ENCODE measurements at places on chromosomes 6 and 20.

DNA sequence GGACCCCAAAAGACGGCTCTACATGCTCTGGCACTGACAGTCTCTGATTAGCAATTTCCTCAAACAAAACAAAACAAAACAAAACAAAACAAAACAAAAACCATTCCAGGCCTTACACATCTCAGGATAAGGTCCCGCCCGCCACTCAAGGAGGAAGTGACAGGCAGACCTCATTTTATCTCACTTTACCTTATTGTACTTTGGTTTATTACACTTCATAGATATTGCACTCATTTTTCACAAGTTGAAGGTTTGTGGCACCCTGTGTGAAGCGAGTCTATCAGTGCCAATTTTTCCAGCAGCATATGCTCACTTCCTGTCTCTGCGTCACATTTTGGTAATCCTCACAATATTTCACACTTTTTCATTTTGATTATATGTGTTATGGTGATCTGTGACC is 15.2 kb downstream of the ZBP1 start:
- no peak for DNase-seq

- DNase-seq, result no peak
These were observed 102.1 kb downstream of the KCNB1 start for GRCh38 chr20:49380337-49380780.

DNA sequence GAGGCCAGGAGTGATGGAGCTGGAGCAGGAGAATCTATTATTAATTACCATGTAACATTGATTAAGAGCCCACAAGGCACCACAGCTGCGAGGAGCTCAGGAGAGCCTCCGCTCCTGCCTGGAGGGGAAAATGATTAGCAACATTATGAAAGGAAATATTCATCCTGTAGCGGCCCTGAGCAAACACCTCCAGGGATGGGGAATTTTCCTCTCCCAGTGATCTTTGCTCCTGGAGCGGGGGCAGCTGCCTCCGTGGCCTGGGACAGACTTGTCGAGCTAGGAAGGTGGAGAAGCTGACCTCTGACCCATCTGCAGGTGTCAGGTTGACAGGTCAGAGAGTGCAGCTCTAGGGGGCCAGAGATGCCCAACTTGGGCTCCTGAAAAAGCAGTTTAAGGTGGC is 40.1 kb upstream of the SIRPA start:
- no peak for DNase-seq

GRCh38 chr6:42520786-42521607 is 42.8 kb upstream of the UBR2 start:
- DNase-seq, result no peak

GRCh38 chr6:20644667-20645370 is 110.6 kb downstream of the CDKAL1 start:
- no peak for DNase-seq

GRCh38 chr6:155414049-155414448 is 41.6 kb downstream of the NOX3 start:
- DNase-seq, result no peak

GRCh38 chr6:170042596-170043118 is 248.2 kb downstream of the DLL1 start:
- no peak for DNase-seq

DNA sequence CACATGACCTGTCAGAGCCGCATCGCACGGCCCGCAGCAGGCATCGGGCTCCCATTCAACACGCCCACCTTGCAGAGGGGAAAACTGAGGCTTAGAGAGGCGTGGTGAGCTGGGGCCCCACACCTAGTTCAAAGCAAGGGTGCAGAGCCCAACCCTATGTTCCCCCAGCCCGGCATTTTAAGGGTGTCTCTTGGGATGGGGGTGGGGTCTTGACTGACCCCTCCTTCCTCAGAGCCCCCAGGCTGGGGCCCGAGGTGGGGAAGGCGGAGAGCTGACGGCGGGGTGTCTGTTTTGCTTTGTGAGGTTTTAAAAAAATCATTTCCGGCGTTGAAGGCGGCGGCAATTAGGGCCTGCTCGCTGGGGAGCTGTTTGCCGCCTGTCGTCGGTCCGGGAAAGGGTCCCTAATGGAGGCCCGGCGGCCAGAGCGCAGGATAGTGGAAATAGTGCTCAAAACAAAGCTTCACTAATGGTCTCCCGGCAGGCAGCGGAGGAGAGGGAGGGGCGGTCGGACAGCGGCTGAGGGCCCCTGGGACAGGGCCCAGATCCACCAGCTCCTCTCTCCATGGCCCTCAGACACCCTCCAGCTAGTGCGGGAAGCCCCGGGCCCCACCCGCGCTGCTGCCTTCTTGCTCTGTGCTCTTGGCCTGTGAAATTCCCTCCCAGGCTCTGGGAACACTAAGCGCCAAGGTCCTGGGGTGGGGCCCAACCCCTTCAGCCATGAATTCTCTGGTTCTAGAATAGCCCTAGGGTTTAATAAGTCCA is 11.9 kb downstream of the VSTM2L start:
- peak; percentile 48 for DNase-seq

- no peak for DNase-seq
These were observed 17.1 kb upstream of the SMIM13 start for GRCh38 chr6:11076540-11076939.

DNA sequence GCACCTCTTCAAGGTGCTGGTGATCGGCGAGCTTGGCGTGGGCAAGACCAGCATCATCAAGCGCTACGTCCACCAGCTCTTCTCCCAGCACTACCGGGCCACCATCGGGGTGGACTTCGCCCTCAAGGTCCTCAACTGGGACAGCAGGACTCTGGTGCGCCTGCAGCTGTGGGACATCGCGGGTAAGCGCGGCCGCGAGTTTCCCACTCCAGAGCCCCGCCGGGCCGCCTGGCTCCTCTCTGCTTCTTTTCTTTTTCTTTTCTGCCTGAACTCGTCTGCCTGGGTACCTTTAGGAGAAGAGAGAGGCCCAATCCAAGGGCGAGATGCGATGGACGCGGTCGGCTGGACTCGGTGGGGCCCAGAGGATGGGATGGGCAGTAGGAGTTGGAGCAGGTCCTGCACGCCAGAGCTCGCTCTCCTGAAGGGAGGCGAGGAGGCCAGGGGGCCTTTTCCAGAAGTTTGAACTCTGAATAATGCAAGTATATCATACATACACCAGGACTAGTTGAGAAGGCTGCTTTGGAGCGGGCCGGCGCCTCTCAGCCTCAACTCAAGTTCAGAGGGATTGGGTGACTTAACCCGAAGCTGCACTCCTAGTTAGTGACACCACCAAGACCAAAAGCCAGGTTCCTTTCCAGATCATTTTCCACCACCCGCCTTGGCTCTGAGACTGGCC is 445 bp downstream of the RAB32 start:
- peak; percentile 71 for DNase-seq

DNA sequence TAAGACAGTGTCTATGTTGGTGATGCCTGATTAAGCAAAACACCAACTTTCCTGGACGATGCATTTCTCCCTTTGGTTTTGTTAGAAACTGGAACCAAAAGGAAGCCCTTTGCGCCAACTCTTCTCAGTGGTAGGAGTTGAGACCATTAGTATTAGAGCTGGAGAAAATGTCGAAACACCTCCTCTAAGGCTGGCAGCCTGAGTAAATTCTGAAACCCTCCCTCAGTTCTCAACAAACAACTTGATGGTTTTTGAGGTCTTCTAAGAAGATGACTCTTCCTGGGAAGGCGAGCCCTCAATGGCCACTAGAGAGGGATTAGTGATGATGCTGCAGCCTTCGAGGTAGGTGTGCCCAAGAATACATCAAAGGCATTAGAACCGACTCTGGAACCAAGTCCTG is 78.4 kb upstream of the CCN6 start:
- DNase-seq, result no peak

GRCh38 chr6:165091121-165091785 is 218.2 kb downstream of the C6orf118 start:
- no peak for DNase-seq

DNA sequence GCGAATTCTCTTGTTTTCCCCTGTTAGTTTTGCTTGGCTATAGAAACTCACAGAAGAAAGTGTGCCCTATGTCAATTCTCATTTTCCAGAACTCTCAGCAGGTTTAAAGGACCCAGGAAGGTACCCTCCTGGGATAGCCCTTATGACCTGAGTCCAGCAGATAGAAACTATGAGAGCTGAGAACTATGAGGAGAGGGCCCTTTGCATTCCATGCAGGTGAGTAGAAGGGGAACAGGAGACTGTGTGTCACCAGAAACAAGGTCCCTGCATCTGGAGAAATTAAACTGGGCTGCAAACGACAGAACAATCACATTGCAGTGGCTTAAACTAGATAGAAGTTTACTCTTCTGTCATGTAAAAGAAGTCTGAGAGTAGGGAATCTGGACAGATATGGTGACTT is 35.7 kb upstream of the SCUBE3 start:
- DNase-seq, result no peak

DNA sequence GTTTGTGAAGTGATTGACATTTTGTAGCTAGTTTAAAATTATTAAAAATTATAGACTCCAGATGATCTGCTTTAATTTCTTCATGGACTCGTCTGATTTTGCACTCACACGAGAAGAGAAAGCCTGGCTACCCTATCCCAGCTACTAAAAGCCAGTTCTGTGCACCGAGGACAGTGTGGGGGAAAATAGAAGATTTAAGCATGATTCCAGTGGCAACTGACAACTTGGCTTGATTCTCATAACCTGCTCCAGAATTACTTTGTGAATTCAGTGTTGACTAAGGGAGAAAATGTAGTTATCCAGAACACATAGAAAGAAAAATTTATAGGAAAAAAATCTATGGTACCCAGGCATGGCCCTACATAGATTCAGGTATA is 88.7 kb downstream of the SNAP25 start:
- DNase-seq, result no peak

DNA sequence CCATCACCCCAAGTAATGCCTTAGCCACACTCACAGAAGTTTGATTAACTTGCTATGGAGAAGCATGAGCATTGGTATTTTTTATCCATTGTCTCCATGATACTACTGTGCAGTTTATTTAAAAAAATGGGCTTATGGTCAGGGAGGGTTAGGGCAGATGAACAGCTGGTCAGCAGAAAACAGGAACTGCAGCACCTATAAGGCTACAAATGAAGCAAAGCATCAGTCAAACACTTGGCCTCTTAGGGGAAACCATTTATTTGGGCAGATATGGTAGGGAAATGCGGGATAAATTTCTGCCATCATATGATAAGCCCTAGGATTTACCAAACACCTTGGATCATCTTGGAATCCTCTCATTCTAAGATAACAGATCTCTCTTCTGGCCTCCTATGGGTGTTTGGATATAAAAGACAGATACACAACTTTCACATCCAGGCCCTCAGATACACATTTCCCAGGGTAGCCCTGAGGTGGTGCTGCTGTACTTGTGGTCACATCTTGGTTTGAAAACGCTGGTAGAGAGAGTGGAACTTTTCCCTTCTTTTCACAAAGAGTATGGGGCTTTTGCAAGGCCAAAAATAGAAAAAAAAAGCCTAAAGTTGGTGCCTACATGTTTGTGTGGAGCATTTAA is 42.8 kb upstream of the AHI1 start:
- no peak for DNase-seq

GRCh38 chr6:29506446-29507067 is 18.8 kb upstream of the MAS1L start:
- DNase-seq, result no peak

DNA sequence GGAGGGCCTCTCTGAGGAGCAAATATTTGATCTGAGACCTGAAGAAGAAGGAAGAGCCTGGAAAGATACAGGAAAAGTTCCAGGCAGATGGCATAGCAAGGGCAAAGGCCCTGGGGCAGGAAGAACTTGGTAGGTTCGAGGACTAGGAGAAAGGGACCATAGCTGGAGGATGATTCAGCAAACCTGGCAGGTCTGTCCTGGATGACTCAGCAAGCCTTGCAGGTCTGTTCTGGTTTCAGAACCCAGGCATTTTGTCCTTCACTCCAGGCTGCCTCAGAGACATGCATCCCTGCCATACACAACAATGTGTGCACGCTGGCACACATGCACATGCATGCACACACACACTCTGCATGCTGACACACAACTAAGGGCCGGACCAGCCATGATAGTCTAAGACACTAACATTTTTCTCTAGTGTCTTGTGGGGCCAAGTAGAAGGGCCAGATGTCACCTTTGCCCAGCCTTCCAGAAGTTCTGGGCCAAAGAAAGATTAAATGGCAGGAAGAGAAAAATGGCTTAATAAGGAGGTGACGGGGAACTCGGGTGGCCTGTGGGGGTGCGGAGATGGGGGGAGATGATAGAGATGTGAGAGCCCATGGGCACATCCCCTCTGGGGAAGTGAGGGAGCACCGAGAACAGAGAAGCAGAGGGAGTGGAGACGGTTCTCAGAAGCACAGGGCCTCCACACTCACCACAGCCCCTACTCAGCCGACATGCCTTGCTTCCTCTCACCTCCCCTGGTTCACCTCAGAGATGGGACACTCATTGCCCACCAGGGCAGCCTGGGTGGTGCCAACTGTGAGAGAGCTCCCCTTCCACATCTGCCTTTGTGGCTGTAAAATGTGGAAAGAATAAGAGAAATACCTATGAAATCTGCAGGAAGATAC is 15.4 kb upstream of the TRIB3 start:
- no peak for DNase-seq

DNA sequence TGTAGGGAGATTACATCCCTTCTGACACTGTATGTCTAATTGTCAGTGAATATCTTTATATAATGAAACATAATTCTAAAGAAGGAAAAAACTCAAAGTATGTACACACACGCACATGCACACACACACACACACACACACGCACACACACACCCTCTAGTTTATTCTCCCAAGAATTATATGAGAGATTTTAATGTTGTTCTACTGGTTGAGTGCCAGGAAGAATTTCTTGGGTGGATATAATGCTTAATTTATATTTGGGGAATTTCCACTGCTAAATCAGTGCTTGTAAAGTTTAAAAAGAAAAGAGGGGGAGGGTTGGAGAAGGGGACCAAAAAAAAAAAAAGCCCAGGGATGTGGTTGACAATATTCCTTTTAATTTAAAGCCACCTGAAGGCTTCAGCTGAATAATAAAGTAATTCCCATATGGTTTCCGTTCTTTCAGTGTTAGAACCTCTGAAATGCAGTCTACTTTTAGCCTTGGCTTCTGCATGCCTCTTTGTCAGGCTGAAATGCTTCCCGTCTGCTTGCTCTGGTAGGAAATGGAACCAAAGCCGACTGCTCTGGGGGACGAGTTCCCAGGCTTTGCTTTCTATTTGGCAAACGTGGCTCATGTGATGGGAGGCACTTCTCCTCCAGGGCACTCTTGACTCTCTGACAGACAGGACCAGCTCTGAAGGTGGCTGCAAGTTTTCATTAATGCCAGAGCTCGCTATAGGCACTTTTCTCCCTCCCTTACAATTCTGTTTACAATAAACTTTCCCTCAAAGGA is 225.4 kb downstream of the PRL start:
- DNase-seq, result peak; percentile 80

GRCh38 chr6:119170103-119170446 is 91.6 kb upstream of the FAM184A start:
- DNase-seq, result no peak

- no peak for DNase-seq
These were observed 70.9 kb upstream of the EYA2 start for GRCh38 chr20:46823753-46824152.

- no peak for DNase-seq
These were observed 24.0 kb downstream of the CPNE1 start for GRCh38 chr20:35640724-35641123.

GRCh38 chr20:59945731-59946130 is 5.5 kb downstream of the FAM217B start:
- DNase-seq, result no peak

- DNase-seq, result no peak
These were observed 462.3 kb upstream of the FLRT3 start for GRCh38 chr20:14799545-14800216.

- peak; percentile 56 for DNase-seq
These were observed 65.4 kb upstream of the RIN2 start for GRCh38 chr20:19692685-19693119.

- DNase-seq, result peak; percentile 72
These were observed 46.2 kb downstream of the GJA10 start for GRCh38 chr6:89940225-89941027.
